Ovary (tissue), 10 donors: ENCODE measurements at places on chromosomes 3 and 15. TPM values are rescaled to one million over a fixed set of nuclear protein-coding genes. Genes with fewer than 3 reads are reported as not detected.

DNA sequence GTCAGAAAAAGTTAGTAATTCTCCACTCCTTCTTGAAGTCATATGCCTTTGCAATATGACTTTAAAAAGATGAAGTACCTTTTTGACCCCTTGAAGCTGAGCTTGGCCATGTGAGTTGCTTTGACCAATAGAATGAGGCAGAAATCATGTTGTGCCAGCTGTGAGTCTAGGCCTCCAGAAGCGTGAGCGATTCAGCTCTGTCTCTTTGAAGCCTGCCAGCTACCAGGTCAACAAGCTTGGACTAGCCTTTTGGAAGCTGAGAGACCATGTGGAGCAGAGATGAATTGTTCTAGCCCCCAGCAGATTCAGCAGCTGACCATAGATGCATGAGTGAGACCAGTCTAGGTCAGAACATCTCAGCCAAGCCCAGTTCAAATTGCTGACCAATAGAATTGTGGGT lies 69.8 kb upstream of the EOMES start:
- no peak for DNase-seq

DNA sequence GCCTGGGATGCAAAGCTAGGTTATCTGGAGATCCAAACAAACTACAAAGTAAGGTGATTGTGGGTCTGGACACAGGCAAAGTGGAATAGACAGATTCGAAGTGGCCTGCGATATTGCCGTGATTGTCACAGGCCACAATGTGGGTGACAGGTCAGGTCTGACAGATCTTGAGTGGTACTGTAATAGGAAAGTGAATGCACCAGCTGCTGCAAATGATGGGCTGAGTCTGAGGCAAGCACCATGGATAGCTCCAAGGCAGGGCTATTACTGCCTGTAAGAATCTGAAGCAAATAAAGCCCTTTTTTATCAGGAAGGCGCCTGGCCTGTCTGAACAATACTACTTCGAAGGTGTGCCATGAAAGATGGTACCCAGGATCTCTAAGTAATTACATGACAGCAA lies 10.0 kb downstream of the ARMC8 start:
- DNase-seq, result no peak

DNA sequence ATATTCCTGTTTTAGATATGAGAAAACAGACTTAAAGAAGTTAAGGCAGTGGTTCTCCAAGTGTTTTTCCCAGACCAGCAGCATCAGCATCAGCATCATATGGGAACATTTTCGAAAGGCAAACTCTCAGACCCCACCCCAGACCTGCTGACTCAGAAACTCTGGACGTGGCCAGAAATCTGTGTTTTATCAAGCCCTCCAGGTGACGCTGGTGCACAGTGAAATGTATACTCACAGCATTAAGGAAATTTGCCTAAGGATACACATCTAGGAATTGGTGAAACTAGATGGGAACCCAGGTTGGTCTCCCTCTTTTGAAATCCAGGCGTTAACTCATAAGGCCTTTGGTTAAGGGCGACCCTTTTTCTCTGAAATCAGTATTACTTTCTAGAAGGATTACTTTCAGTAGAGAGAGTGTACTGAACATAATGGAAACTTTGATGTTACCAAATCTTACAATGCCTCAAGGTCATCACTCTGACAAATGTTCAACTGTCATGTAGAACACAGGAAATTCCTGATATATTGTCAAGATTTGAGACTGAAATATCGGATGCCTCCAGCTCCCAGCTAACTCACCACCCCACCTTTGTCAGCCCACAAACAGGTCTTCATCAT lies 910.2 kb downstream of the ROBO1 start:
- DNase-seq, result no peak

DNA sequence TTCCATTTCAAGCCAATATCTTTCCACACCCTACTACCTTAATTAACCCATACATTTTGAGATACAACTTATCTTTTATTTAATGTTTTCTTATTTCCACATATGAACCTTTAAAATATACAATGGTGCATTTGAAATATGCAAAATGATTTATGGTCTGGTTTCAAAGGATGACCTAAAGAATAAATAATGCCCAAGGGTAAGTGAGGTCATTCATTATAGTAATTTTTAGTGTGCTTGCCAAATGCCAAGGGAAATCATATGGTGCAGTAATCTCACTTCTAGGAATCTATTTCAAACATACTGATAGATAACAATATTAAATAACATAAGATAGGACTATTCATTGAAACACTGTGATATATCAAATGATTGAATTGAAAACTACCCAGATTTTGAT lies 1055.4 kb downstream of the AGBL1 start:
- no peak for DNase-seq

DNA sequence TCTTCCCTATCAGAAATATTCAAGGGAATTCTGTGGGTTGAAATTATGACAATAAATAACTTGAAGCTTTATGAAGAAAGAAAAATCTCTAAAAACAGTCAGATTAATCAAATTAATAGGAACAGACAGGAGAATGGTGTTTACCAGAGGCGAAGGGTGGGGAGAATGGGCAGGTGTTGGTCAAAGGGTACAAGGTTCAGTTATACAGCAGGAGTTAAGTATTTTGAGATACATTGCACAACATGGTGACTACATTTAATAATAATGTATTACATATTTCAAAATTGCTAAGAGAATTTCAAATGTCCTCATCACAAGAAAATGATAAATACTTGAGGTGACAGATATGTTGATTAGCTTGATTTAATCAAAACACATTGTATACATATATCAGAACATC lies 18.6 kb downstream of the SPCS1 start:
- DNase-seq, result no peak

DNA sequence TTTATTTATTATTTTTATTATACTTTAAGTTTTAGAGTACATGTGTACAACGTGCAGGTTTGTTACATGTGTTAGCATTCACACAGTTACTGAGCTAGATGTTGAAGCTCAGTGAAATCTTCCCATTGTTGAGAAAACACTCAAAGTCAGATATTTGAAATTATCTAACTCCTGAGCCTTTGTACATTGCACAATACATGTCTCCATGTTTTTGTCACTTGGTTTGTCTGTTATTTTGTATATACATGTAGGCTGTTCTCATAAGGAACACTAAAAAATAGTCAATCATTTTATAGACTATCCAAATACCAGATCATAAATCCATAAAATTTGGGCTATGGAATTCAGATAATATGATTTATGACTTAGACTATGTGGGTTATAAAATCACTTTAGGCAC lies 1126.5 kb downstream of the NSUN3 start:
- no peak for DNase-seq

DNA sequence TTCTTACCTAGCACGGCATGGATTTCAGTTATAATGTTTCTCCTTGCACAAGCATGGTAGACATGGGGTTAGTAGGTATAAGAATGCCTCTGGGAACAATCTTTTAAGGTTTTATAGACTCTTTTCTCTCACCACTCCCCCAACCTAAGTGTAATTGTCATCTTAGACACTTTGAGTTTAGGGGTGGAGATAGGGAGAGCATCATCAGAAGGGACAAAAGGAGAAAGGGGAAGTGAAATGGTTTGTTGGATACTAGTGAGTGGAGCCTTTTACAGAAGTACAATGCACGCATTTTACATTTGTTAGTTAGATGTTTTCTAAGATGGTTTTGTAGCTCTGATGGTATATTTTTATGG lies 189.2 kb downstream of the TP63 start:
- no peak for DNase-seq

DNA sequence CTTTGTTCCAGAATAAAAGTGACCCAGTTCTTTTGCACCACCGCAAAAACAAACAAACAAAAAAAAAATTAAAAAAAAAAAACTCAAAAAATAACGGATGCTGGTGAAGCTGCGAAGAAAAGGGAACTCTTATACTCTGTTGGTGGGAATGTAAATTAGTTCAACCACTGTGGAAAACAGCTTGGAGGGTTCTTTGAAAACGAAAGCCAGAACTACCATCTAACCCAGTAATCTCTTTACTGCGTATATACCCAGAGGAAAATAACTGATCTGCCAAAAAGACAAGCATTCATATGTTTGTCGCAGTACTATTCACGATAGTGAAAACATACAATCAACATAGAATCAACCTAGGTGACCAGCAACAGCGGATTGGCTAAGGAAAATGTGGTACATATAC lies 298.9 kb upstream of the CBLB start:
- DNase-seq, result no peak

- DNase-seq, result no peak
These were observed 456 bp upstream of the TMEM62 start for GRCh38 chr15:43132830-43133429.

GRCh38 chr3:157098121-157098822 lies 61.7 kb downstream of the CCNL1 start:
- DNase-seq, result no peak

DNA sequence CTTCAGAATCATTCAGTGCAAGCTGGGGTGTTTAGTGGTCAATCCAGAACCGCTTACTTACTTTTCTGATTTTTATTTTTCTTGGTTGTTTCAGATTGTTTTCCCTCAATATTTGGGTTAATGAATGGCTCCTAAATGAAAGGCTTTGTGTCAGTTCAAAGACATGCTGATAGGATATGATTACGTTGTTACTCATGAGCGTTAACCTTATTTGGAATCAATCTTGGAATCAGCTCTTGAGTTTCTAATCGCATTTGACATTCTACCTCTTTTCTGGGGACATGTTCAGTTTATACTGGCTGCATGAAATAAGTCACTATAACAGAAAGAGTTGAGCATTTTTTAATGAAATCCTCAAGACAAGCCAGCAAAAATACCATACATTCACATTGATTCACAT lies 50.2 kb downstream of the ATP11B start:
- no peak for DNase-seq

- DNase-seq, result no peak
These were observed 919.3 kb downstream of the TUSC7 start for GRCh38 chr3:117628823-117629291.

- no peak for DNase-seq
These were observed 463.3 kb downstream of the LPP start for GRCh38 chr3:188617270-188617669.

DNA sequence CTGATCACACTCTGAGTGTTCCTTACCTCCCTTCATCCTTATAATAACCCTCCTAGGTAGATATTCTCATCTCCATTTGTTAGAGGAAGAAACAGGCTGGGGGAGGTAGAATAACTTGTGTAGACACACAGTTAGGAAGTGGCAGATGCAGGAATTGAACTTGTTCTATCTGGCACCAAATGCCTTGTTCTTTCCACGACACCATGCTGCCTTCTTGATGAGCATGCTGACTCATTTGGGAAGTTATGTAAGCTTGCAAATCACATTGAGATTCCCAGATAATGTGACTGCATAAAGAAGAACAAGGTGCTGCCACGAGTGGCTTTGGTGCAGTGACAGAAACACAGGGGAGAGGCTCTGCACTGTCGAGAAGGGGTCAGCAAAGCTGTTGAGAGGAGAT lies 27.5 kb upstream of the NDUFB4 start:
- no peak for DNase-seq

DNA sequence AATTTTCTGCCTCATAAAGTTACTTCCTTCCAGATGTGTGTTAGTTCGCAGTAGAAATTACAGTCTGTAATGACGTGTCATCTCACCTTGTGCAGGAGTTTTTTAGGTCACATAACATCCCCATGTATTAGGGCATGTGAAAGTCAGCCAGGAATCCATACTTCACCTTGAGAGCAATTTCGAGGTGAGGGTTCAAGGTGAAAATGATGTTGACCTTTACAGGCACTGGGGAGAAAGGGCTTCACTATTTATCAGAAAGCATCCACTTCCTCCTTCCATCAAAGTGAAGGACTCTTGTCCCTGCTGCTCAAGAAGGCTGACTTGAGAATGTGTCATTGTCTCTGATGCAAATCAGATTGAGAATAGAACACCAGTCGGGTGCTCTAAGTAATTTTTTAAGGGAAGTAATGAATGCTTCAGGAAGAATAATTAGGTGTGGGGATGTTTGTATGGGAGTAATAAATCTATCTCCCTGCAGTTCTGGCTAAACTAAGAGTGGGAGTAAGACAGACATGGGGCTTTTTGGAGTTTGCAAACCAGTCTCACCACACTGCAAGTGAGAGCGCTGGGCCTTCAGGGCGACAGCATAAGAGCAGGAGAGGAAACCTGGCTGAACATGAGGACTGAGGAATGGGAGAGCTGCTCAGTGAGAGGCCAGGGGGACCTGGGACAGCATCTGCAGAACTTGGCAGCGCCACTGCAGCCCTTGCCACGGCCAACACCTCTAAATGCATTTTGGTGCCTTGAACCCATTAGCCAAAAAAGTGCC lies 85.9 kb upstream of the IL12A start:
- DNase-seq, result no peak

DNA sequence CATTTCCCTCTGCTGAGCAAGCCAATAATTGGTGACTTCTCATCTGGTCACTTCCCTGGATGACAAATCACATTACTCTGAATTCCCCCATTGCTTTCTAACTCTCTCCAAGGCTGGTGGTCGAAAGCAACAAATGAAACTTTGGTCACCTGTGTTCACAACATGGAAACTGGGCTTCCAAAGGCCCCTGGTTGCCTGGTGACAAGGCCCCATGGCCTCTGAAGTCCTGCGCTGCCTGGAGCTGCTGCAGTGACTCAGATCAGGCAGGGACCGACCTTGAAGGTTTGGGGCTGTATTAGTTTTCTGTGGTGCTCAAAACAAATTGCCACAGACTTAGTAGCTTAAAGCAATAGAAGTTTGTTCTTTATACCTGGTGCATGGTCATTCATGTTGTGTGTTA lies 345.3 kb downstream of the WDR72 start:
- no peak for DNase-seq

DNA sequence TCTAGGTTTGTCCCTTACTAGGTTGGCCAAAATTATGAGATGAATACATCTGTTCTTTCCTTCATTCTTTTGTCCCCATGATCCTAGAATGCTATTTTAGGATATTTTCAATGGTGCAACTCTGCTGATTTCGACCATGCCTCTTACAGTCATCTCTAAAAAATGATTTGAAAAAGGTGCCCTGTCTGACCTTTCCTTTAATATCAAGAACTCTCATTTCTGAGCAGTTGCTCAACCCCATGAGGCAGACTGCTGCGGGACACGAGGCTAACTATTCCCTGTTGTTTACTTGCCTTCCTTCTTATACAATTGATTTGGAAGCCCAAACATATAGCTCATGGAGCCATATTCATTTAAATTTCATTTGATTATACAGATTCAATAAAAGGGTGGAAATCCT lies 14.6 kb downstream of the PLSCR2 start:
- no peak for DNase-seq

GRCh38 chr3:148957586-148957985 lies 33.8 kb upstream of the GYG1 start:
- DNase-seq, result no peak

DNA sequence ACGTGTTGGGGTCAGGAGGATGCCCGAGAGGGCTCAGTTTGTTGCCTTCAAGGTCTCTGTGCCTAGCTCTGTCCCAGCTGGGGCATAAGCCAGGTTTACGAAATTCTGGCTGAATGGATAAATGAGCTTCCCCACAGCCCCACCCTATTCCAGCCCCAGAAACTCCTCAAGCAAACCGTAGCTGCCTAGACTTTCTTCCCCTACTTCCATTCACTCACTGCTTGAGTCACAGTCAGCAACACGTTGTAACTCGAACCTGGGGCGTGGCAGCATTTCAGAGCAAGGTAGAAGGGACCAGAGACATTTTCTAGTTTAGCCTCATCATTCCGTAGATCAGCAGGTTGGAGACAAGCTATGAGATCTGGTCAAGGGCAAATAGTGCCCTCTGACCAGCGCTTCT lies 24.2 kb downstream of the NMNAT3 start:
- peak; percentile 39 for DNase-seq

- no peak for DNase-seq
These were observed 9.4 kb downstream of the MUC4 start for GRCh38 chr3:195802261-195802701.

TMC3 gene
- polyA plus RNA-seq, result not detected

ISL2 gene
- polyA plus RNA-seq, result not detected

KCNMB3 gene
- 1.7 TPM for polyA plus RNA-seq

ST8SIA2 gene
- polyA plus RNA-seq, result not detected

TRIP4 gene
- 19.7 TPM for polyA plus RNA-seq

ELL3 gene
- polyA plus RNA-seq, result 4.9 TPM

AGBL1 gene
- polyA plus RNA-seq, result 0.02 TPM

SLC22A14 gene
- polyA plus RNA-seq, result 0.55 TPM
